ENCODE measurements at places on chromosomes 1 and 21.

GRCh38 chr1:38508232-38508631, 351.3 kb downstream of the RRAGC start:
- no peak for DNase-seq

DNA sequence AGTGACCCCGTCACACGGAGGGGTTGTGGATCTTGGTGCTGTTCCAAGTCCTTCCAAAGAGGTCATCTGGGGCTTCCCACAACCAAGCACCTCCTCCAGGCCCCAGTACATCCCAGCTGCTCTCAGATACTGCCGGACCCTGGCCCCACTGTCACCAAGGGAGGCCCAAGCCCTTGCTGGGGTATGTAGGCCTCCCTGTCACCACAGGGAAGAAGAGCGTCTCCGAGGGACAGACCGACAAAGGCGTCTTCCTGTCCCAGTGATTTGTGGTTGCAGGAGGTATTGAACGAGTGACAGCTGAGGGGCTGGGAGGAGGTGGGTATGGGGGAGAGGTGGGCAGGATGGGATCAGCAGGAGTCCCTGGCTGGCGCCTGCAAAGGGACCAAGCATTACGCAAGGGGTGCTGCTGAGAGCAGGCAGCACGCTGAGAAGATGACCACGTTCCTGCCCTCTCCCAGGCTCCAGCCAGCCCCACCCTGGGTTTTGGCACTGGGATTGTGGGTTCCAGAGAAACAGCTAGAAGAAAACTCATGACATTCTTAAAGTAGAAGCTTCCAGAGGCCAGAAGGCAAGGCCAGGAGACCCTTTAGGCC, 29.7 kb downstream of the LRP8 start:
- no peak for DNase-seq

GRCh38 chr1:22751124-22751531, 40.5 kb downstream of the EPHB2 start:
- no peak for DNase-seq

GRCh38 chr1:229119876-229120275, 151.0 kb upstream of the RAB4A start:
- DNase-seq = no peak

GRCh38 chr21:35615325-35615724, 445.0 kb downstream of the SETD4 start:
- no peak for DNase-seq

DNA sequence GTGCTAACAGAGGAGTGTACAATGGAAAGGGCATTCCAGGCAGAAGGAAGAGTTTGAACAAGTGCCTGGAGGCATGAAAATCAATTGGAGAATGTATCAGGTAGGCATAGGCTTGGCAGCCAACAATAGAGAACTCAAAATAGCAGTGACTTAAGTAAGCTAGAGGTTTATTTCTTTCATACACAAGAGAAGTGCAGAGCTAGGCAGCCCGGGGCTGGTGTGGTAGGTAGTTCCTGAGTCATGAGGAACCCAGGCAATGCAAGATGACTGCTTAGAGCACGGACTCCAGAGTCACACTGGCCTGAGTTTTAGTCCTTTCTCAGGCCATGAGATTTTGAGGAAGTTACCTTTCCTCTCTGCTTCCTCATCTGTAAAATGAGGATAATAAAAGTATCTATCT, 74.8 kb upstream of the LRRN2 start:
- DNase-seq = no peak

- DNase-seq = no peak
Observed at GRCh38 chr1:97078872-97079271, 357.3 kb downstream of the PTBP2 start.

- no peak for DNase-seq
Observed at GRCh38 chr1:244113532-244114320, 62.6 kb downstream of the ZBTB18 start.

GRCh38 chr1:211336161-211336560, 9.5 kb downstream of the TRAF5 start:
- no peak for DNase-seq
